Trophoblast cell (in vitro differentiated cells and primary cell): ENCODE measurements at places on chromosomes 13 and 19.

GRCh38 chr13:112168761-112169160, 101.8 kb downstream of the SOX1 start:
- no peak for DNase-seq

DNA sequence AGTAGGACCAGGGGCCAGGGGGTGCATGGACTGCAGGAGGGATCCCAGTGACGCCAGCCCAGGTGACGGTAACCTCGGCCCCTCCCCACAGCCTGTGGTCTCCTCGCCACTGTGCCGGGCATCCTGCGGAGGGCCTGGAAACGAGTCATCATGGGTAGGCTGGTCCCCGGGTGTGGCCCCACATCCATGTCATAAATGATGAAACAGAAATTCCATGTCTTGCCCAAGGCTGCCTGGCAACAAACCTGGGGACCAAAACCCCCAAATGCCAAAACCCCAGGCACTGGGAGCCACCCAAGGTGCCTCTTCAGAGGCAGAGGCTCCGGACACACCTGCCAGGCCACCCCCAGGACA, 20.9 kb downstream of the MAP2K2 start:
- no peak for DNase-seq

DNA sequence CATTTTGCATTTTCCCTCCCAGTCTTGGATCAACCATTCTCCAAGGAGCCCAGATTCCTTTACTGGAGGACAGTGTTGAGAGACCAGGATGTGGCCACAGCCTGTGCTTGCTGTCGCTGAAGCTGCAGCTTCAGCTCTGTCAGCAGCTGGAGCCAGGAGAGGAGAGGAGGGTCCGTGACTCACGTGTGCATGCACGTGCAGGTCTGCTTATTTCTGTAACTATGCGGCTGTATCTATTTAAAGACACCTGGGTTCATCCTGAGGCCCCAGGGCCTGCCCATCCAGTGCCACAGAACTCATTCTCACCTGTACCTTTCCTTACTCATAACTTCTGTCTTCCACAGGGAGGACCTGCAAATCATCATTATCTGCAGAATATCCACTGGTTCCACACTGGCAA, 8.2 kb upstream of the LAMP1 start:
- no peak for DNase-seq

GRCh38 chr13:53920916-53921315, 892.3 kb downstream of the OLFM4 start:
- no peak for DNase-seq

DNA sequence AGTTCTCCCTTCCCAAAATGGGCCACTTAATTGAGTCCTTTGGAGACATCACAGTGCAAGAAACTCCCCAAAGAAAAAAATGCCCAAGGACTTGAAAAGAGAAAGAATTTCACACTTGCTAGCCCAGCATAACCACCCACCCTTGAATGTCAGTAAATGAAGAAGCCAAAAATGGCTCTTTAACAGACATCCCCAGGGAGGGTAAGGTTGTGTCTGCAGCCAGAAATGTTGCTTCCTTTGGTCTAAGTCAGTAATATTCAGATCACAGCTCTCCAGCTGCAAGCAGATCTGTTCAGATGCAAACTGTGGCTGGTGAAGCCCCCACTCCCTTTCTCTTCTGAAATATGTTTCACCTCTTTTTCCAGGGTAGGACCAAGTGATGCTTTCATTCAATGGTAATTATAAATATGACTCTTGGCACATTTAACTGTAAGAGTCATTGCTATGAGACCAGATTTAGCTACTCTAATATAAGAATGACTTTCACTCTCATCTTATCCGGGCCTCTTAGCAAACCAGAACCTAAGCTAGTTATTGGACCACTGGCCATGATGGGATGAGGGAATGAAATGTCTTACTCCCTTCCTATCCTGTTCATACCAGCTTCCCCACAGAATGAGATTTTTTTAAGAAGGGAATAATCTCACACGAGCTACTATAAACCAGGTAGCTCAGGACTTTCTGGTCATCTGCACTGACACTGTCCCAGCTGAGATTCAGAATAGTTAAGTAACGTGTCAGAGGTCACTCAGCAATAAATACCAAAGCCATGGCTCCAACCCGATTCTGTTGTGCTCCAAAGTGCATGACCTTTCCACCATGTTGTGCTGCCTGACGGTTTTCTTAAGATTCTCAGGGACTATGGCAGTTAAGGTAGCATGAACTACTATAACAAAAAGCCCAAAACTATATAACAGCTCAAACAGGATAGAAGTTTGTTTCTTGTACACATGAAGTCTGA, 234.1 kb downstream of the FOXO1 start:
- DNase-seq, result no peak

- DNase-seq, result no peak
Observed at GRCh38 chr13:30373727-30374126, 48.6 kb upstream of the UBE2L5 start.

- DNase-seq, result no peak
Observed at GRCh38 chr13:81770868-81771505, 1430.1 kb upstream of the SPRY2 start.

DNA sequence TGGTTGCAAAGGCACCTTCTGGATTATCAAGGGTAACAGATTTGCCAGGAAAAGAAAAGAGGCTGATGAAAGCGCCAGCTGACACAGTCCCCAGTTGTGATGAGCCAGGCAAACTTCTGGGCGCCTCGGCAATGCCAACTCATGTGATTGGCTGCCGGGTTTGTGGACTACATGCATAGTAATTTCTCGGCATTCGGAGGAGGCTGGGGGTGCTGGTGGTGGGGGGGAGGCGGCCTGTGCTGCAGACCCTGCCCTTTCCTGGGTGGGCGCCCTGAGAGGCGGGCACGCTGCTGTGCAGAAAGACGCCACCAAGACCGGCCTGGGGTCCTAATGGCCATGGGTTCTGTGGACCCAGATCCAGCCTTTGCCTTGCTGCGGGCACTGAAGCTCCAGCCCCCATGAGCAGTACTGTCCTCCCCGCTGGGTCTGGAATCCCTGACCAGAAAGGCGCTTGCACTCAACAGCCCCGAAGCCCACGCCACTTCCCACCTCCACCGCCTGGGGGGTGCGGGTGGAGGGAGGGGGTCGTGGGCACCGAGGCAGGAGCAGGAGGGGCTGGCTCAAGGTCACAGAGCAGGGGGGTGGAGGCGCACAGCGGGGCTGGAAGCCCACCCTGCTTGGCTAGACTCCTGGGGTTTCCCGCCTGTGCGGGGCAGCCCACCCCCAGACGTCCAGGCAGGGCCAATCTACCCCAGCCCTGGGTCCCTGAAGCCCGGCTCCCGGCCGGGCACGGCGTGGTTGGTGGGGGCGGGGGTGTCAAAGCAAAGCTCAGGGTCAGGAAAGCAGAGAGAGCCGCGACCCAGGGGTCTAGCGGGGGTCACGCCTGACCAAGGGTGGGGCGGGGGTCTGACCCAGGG, 1.0 kb downstream of the DIRAS1 start:
- DNase-seq, result no peak

GRCh38 chr13:40803316-40803715, 13.9 kb downstream of the SLC25A15 start:
- peak; percentile 87 for DNase-seq

- no peak for DNase-seq
Observed at GRCh38 chr13:103145442-103145841, 79.2 kb upstream of the SLC10A2 start.

DNA sequence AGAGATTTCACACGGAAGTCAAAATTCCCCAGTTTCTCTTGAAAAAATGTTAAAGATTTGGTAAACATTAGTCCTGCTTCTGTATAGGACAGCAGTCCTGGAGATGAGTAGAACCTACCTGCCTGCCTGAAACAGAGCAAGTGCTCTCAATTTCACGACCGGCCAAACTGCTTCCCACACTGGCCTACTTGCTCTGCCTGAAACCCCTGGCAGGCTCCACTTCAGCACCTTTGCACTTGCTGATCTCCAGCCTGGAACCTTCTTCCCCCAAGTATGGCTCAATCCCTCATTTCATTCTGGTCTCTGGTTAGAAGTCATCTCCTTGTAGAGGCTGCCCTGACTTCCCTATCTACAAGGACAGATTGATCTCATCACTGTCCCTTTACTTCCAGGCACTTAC, 271.4 kb downstream of the DLEU7 start:
- DNase-seq, result no peak

DNA sequence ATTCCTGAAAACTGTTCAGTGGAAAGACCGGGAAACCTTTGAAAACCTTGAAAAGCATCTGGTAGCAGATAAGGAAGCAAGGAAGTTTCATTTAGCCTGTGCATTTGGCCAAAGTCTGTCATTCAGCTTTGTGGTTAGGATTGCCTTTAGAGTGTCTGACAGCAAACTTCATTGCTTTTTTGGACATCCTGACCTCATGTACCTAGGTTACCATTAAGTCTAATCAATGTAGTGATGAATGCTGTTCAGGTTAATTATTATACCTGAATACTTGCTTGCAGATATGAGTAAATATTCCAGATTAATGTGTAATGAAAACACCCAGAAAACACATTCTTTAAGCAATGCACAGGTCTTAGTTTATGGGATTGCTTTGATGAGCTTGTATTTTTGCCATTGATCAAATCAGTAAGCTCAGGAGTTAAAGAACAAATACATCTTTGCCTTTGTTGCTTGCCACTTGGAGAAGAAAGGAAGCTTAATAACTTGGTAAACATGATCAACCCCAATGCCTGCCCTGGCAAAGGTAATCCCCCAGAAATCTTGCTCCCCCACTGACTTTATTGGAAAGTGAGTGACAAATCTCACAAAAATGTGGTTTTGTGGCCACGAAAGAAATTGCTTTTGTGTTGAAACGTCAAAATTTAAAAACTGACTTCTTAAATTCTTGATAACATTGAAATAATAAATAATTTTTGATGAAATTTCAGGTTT, 87.4 kb downstream of the SLC15A1 start:
- no peak for DNase-seq

- DNase-seq, result peak; percentile 47
Observed at GRCh38 chr19:29665826-29666577, 741 bp downstream of the PLEKHF1 start.

DNA sequence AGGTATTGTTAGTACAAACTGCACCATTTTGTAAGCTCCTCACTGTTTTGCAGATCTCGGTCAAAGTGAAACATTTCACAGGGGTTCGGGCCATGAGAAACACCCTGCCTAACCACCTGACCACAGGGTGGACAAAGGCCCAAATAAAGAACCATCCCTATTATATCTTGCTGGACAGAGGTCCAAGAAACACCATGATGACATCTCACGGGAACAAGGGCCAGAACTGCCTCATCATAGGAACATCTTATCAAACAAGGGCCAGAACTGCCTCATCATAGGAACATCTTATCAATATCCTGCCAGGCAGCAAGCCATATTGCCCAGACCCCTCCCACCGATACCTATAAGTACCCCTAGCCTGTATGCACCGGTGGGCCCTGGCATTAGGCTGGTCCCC, 99.7 kb downstream of the PCDH9 start:
- DNase-seq, result no peak
